Left renal pelvis (tissue), 4 donors: ENCODE measurements at places on chromosomes 3 and 15. TPM values are rescaled to one million over a fixed set of nuclear protein-coding genes. Genes with fewer than 3 reads are reported as not detected.

The CIDEC gene
- not detected for polyA plus RNA-seq

The ADAMTSL3 gene
- polyA plus RNA-seq: 4.8 TPM

The ZSCAN2 gene
- 33.6 TPM for polyA plus RNA-seq

The GPR87 gene
- 0.14 TPM for polyA plus RNA-seq

The SLC2A2 gene
- 15.3 TPM for polyA plus RNA-seq

The ITIH1 gene
- 6.3 TPM for polyA plus RNA-seq

The C3orf20 gene
- polyA plus RNA-seq: 0.10 TPM

The CPLX3 gene
- not detected for polyA plus RNA-seq

The PRSS50 gene
- 1.2 TPM for polyA plus RNA-seq

The CYP11A1 gene
- 2.5 TPM for polyA plus RNA-seq
